ENCODE measurements at places on chromosomes 11 and 22. TPM values are rescaled to one million over a fixed set of nuclear protein-coding genes. Genes with fewer than 3 reads are reported as not detected.

DNA sequence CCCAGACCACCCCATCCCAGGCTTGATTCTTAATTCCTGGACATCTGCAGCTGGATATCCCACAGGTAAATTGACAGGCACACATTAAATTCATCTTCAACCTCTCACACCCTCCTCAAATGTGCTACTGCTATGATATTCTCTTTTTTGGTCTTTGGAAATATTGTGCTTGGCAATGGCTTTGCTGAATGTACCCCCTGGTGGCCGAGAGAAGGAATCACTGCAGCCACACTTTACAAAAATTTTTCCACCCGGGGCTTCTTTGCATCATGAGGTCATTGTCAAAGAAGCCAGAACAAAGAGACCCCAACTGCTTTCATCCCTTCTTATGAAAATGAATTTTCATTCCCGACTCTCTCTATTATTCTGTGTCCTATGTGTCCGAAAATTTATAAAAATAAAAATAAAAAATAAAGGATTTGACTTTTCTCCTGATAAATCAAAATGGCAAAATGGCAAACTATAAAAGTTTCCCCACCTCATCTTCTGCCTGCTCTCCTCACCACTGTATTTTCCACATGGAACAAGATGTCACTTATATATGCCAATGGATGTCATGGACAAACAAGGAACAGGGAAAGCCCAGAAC lies 15.0 kb upstream of the CYB5R2 start:
- no peaks in the 10 kb centered on the region for H3K27me3 ChIP-seq
- no peak overlapping the region for H3K27ac ChIP-seq
- H3K4me1 ChIP-seq, result no peaks in the 10 kb centered on the region
- peak; percentile 59 for DNase-seq

DNA sequence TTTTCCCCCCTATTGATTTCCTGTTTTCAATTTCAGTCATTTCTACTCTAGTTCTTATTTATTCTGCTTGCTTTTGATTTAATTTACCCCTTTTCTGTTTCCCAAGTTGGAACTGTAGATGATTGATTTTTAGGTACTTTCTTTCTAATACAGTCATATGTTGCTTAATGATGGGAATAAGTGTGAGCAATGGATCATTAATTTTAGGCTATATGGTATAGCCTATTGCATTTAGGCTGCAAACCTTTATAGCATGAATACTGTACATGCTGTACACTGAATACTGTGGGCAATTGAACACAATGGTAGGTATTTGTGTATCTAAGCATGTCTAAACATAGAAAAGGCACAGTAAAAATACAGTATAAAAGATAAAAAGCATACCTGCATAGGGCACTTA lies 44.9 kb downstream of the DDX10 start:
- no peaks in the 10 kb centered on the region for H3K4me1 ChIP-seq
- no peak overlapping the region for H3K27ac ChIP-seq
- no peak overlapping the region for H3K4me3 ChIP-seq
- no peaks in the 10 kb centered on the region for H3K27me3 ChIP-seq

The ANKK1 gene
- not detected for total RNA-seq

DNA sequence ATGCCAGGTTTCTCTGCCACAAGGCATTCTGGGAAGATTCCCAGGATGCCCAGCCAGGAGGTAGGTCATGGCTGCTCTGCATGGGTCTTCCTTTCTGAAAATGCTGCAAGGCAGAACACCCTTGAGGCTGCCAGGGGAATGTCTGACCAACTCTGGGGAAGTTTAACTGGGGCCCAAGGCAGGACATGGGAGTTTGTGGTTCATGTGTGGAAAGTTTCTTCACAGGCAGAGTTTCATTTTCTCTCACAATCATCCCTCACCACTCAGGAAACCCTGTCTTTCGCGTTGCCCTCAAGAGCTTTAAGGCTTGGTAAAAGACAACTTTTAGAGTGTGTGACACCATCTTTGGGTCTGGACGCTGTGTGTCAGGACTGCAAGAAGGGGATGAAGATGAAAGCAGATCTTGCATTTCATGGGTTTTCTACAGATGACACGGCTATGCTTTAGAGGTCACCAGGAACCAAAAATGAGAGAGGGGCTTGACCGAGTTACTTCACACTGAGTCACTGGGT lies 133.5 kb downstream of the CD44 start:
- H3K4me1 ChIP-seq, result no peaks in the 10 kb centered on the region
- H3K36me3 ChIP-seq, result no peaks in the 10 kb centered on the region
- no peak overlapping the region for H3K27ac ChIP-seq
- no peak overlapping the region for H3K4me3 ChIP-seq
- no peaks in the 10 kb centered on the region for H3K27me3 ChIP-seq

GRCh38 chr22:50469377-50470305 lies 5.2 kb downstream of the SBF1 start:
- no peaks in the 10 kb centered on the region for H3K27me3 ChIP-seq
- peaks cover 25% of the 10 kb centered on the region for H3K4me1 ChIP-seq
- no peak overlapping the region for H3K27ac ChIP-seq
- H3K36me3 ChIP-seq, result peaks cover 24% of the 10 kb centered on the region

DNA sequence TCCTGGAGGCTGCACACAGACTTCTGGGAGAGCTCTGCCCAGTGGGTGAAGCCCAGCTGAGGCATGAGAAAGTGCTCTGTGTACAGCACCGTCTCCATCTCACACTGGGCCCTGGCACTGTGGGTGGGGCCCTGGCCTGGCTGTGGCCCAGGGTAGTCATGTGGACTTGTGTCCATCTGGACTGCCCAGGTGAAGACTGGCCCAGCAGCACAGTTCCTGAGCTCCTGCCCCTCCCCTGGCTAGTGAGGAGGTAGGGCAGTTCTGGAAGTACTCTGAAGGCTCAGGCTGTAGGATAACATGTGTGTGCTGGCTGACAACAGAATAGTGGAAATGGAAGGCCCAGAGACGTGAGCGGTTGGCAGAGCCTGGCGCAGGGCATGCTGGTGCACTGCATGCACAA lies 35.4 kb downstream of the RSPH14 start:
- H3K36me3 ChIP-seq, result no peaks in the 10 kb centered on the region
- no peak for DNase-seq
- H3K27me3 ChIP-seq, result peaks cover 100% of the 10 kb centered on the region

The MPEG1 gene
- 0.07 TPM for total RNA-seq

- H3K4me3 ChIP-seq, result no peak overlapping the region
- H3K36me3 ChIP-seq, result no peaks in the 10 kb centered on the region
- no peak overlapping the region for H3K27ac ChIP-seq
- H3K4me1 ChIP-seq, result no peaks in the 10 kb centered on the region
Measured at GRCh38 chr11:125333354-125334073, 162.6 kb downstream of the FEZ1 start.

DNA sequence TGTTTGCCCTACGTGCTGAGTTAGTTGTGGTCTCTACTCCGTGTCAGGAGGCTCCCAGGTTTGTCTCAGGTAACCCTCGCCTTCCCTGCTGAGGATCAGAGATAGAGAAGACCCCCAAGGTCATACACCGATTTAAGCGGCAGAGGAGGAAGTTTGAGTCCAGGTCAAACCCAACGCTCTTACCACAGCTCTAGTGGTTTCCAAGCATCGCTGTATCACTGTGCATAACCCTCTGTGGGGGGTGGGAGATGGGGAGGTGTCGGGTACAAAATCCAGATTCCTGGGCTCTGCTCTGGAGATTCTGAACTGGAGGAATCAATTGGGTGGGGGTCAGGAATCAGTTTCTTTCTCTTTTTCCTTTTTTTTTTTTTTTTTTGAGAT lies 627 bp downstream of the DNAJC4 start:
- H3K4me1 ChIP-seq, result peaks cover 82% of the 10 kb centered on the region
- peak overlapping the region; percentile 92 for H3K27ac ChIP-seq
- no peaks in the 10 kb centered on the region for H3K27me3 ChIP-seq
- peak overlapping the region; percentile 76 for H3K4me3 ChIP-seq

- H3K4me1 ChIP-seq, result peaks cover 10% of the 10 kb centered on the region
- H3K27me3 ChIP-seq, result no peaks in the 10 kb centered on the region
- H3K36me3 ChIP-seq, result peaks cover 48% of the 10 kb centered on the region
- H3K4me3 ChIP-seq, result no peak overlapping the region
Measured at GRCh38 chr11:68690671-68691401, 6.5 kb downstream of the GAL start.

Data from K562 (cell line).